NCI-H1694 (cell line): ENCODE measurements at places on chromosomes 7 and 10.

GRCh38 chr7:94486216-94486615 is 23.4 kb upstream of the CASD1 start:
- no peak for DNase-seq

DNA sequence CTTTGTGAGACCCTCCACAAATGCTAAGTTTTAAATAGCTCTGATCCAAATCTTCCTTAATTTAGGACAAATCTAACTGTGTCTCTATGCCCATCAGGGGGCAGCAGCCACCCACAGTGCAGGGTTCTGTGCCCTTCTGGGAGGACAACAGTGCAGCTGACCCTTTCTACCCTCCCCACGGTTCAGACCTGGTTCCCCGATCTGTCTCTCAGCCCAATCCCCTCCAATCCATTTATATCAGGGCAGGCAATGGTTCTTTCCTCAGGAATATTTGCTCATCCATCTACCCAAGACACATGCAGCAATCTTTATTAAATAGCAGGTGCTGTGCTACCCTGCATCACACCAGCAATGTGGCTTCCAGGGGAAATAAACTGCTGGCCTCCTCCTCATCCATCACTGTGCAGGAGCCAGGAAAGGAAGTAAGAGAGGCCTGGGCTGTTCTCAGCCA is 4.0 kb upstream of the RBM28 start:
- peak; percentile 55 for DNase-seq

DNA sequence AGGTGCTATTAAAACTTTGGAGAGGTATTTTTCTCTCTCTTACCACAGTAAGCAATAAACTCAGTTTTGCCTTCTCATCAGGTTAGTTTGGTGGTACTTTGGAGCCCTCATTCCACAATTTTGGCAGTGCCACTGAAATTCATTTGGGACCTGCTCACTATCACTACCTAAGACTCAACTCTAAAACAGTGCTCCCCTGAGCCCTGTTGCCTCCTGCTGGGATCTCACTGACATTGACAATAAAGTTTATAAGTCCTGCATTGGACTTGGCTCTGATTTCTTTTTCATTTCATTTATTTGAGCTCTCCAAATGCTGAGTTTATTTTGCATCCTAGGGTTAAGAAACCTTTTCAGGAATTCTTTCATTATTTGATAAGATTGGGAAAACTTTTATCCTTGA is 130.8 kb upstream of the HPS1 start:
- DNase-seq = no peak

DNA sequence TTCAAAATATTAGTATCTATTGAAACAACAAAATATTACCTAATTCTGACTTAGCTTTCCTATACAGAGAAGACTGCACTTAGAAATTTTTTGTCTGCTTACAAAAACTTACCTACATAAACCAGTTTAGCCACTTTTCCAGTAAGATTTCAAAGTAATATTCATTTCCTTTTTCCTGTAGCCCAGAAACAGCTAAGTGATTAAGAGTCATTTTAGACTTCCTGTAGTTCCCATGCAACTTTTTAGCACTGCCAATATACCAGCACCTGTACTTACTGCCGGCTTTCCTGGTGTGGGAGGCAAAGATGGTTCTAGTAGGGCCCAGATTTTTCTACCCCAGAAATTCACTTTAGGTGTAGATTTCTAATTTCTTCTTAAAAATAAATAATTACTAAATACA is 21.8 kb downstream of the NT5C2 start:
- no peak for DNase-seq

DNA sequence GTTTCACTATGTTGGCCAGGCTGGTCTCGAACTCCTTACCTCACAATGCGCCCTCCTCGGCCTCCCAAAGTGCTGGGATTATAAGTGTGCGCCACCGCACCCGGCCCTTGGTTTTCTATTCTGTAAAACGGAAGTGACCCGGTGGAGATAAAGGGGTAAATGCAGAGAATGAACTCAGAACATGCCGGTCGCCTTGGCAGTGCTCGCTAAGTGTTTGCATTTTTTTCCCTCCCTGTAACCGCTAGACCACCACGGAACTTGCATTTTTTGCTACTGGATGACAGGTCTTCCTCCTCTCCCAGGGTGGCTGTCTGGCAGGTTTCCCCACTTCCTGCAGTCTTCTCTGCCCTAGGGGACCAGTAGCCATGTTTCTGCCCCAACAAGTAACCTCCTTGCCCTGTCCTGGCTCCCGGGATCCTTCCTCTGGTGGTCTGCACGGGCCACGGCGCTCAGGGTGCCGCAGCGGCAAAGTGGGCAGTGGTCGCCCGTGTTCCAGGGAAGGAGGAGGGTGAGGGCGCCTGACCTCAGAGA is 18.8 kb upstream of the GNA12 start:
- DNase-seq = no peak

GRCh38 chr7:50504646-50505546 is 54.7 kb upstream of the FIGNL1 start:
- no peak for DNase-seq

DNA sequence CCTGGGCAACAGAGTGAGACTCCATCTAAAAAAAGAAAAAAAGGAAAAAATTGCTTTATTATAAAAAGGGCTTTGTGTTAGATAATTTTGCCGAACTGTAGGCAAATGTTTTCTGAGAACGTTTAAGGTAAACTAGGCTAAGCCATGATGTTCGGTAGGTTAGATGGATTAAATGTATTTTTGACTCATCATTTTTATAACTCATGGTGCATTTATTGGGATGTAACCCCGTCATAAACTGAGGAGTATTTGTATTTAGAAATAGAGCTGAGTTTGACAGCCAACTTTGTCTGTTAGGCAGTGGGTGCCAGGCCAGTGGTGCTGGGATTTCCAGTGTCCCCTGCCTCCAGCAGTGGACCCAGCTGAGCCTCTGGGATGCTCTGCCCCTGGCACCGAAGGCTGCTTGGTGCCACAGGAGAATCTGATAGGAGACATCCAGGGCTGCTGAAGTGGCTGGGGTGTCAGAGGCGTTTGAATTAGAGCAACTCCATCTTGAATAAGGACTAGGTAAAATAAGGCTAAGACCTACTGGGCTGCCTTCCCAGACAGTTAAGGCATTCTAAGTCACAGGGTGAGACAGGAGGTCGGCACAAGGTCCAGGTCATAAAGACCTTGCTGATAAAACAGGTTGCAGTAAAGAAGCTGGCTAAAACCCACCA is 114.9 kb upstream of the EEPD1 start:
- no peak for DNase-seq

DNA sequence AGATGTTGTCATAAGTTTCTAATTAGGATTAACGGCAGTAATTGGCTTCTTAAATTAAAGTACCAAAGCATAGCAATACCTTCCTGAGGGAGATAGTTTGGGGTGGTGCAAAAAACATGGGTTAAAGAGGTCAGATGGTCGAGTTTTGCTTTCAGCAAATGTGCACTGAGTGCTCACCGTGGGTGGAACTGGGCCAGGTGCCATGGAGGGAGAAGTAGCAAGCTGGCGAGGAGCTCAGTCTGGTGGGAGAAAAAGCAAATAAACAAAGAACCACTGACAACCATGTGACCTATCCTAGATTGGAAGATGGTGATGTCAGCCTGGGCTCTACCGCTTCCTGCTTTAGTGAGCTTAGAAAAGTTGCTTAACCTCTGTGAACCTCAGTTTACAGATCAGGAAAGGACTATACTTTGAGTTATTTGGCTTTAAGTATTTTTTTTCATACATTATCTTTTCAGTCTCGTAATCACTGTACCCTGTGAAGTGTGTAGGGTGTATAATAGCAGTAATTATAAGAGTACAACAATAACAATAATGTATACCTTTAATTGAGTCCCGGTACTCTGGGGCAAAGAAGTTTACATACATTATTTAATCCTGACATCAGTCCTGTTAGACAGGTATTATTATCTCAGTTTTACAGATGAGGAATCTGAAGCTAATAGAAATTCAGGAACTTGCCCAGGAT is 69.0 kb upstream of the PDCD4 start:
- DNase-seq = peak; percentile 78

- DNase-seq = no peak
These were observed 135.5 kb downstream of the NPY start for GRCh38 chr7:24419511-24419910.

DNA sequence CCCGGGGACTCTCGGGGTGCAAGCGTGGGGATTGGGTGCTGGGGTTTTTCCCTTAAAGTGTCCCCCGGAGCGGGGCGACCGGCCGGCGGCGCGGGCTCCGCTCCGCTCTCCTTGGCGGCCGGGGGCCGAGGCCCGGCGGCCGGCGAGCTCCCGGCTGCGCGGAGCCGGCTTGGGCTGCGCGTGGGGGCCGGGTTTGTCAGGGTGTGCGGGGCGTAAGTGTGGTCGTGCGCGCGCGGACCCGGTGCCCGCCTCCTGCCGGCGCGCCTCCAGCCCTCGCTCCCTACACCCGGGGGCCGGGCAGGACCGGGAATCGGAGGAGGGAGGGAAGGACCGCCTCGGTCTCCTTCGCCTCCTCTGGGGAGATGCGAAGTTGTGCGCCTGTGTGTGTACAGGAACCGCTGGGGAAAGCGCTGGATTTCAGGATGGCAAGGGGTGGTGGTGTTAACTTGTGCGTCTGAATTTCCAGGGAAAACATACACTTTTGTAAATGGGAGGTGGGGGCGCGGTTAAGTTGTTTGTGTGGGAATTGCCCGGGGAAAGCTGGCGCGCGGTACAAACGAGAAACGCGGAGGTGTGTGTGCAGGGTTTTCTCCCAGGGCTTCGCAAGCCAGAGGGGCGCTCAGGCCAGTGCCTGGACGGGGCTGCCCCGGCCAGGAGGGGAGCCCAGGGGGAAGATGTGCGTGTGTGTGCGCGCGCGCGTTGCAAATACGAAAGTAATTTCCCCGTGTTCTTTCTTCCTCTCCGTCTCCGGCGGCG is 737 bp downstream of the ZMIZ1 start:
- DNase-seq = no peak

DNA sequence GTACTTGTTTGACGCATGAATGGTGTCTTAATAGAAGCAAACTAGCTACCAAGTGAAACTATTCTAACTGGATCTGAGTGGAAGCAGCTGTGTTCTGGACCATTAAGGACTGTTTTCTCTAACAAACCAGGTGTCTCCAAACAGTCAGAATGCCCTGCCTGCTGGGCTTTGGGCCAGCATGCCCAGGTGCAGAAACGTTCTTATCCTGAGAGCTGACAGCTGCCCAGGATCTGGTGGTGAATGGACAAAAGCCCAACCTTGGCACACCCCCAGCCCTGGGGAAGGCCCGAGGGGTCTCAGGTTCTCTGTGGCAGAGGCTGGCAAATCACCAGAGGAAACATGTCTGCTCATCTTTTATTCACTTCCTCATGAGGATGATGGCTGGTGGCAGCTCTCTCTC is 48.2 kb upstream of the LAMB4 start:
- DNase-seq = no peak

DNA sequence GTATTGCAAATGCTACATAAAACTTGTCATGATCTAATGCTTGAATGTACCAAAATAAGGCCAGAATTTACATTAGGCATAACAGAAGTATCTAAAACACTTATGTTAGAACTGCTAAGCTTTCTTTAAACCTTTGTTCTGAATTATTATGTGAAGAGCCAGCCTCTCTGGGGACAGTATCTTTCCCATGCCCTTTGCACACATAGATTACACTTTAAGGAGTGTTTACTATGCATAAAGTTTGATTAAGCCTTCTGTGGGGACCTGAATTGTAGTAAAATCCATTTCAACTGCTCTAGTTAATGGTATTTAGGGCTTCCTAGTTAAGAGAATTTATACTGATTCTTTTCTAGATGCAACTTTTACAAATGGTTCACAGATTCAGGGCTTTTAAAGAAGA is 444.7 kb downstream of the IPMK start:
- DNase-seq = no peak

GRCh38 chr7:26858735-26859134 is 5.7 kb downstream of the SKAP2 start:
- no peak for DNase-seq

- no peak for DNase-seq
These were observed 70.6 kb downstream of the KMT2E start for GRCh38 chr7:105084581-105084980.

DNA sequence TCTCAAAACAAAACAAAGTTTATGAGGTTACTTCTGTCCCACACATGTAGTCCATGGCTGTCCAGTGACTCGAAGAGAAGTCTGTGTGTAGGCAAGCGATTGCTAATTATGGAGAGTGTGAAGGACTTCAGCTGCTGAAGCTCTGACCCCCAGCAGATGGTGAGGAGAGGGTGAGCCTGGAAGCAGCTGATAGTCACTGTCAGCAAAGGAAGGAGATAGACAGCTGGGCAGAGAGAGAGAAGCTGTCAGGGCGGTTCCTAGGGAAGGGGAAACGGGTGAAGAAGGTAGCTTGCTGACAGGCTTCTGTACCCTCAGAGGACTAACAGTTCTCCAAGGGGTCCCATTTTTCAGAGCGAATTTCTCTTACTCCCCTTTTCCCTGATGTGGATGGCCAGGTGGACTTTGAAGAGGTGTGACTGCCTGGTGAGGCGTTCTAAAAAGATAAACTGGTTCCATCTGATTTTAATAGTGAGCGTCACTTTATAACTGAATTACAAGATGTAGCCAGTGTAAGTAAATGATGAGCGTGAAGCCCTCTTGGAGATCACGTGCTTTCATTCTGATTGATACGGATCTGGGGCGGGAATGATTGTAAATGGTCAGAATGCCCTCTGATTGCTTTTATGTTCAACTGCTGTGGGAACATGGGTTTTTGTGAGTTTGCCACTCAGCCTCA is 12.1 kb downstream of the ZSCAN21 start:
- no peak for DNase-seq

- DNase-seq = no peak
These were observed 260.0 kb upstream of the NRP1 start for GRCh38 chr10:33594475-33594874.

GRCh38 chr7:123522066-123522465 is 12.3 kb downstream of the IQUB start:
- DNase-seq = no peak

- peak; percentile 92 for DNase-seq
These were observed 2.0 kb upstream of the TNRC18 start for GRCh38 chr7:5425507-5426225.

DNA sequence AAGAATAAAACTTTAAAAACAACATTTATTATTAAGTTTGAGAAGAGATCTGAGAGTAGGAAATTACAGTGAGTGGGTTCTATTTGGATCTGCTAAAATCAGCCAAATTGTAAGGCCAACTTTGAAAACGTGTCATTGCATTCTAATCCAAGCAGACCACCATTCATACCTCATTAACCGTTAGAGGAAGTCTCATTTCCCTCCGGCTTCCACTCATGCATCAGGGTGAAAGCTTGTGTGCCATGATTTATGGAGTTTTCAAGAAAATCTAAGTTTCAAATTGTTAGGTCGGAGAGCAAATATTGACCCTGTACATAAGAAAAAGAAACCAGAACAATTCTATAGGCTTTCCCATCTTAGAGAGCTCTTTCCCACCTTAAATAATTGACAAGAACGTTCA is 166.6 kb upstream of the NRG3 start:
- DNase-seq = no peak

- DNase-seq = peak; percentile 85
These were observed 53.2 kb upstream of the ZNF33B start for GRCh38 chr10:42691361-42692120.
